Stimulated activated CD4-positive, alpha-beta T cell treated with anti-CD3 and anti-CD28 coated beads, Interleukin-12 subunit alpha, Interleukin-12 subunit beta, amount 100 ng/mL, for 24 hours (primary cell): ENCODE measurements at places on chromosomes 5 and 9.

- no peak for DNase-seq
Observed at GRCh38 chr5:103391659-103392058, 133.1 kb downstream of the MACIR start.

GRCh38 chr5:33921002-33921401, 15.2 kb upstream of the RXFP3 start:
- no peak for DNase-seq

- no peak for DNase-seq
Observed at GRCh38 chr5:76944638-76945037, 8.2 kb upstream of the CRHBP start.

DNA sequence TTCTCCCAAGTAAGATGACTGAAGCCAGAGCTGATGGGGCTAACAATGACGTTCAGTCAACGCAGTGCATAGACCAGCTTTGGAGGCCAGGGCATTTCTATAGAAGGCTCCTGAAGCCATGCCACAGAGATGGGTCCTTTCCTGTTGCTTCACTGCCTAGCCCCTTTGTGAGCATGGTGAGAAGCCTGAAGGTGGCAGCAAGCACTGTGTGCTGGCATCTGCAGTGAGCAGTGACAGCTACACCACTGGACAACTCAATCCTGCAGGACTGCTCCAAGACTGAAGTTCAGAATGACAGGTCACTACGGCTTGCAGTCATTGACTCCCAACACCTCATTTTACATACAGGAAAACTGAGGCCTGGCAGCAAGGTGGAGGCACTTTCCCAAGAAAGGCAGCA, 229.0 kb downstream of the TSSK1B start:
- DNase-seq: no peak

DNA sequence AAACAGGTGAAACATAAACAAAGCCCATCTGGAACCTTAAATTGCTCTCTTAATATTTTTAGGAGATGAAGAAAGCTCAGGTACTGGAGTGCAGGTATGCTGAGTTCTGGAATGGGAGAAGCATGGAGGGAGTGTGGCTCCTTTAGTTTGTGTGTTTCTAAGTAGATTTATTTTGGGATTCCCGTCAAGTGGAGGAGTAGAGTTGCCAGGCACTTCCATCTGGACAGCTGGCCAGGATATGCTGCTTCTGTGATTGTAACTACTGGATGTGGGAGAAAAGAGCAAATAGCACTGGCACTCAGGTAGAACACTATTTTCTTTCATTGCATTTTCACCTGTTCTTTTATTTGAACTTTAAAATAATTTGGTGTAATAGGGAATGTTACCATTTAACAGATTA, 182.3 kb upstream of the MAST4 start:
- no peak for DNase-seq

DNA sequence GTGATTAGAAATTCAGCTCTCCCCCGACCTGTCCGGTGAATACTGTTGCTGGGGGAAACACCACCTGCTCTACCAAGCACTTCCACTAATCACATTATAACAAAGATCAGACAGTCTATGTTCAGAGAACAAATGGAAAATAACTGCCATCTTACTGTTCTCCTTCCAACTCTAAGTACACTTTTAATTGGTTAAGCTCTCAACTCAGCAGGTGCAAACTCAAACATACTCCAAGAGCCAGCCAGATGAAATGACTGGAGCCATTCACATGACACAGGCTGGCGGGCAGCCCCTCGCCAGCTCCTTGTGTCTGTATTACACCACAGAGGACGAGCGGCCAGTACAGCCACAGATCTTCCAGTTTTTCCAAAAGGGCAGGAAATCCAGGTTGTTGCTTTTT, 16.1 kb downstream of the LIFR start:
- DNase-seq: no peak

- DNase-seq: no peak
Observed at GRCh38 chr9:92804727-92805126, 40.1 kb upstream of the BICD2 start.

GRCh38 chr9:109498195-109499092, at the start of gene PTPN3:
TSS of gene PTPN3 (minus strand) at chr9:109498307. CDS start at chr9:109463434, 34,873 bp downstream.
- DNase-seq: no peak

GRCh38 chr9:36091026-36091953, 45.2 kb upstream of the GLIPR2 start:
- no peak for DNase-seq

- no peak for DNase-seq
Observed at GRCh38 chr9:12776513-12777055, 1.8 kb downstream of the LURAP1L start.

GRCh38 chr9:17064558-17064957, 70.3 kb upstream of the CNTLN start:
- no peak for DNase-seq

- DNase-seq: no peak
Observed at GRCh38 chr9:18058564-18059442, 415.1 kb upstream of the ADAMTSL1 start.

DNA sequence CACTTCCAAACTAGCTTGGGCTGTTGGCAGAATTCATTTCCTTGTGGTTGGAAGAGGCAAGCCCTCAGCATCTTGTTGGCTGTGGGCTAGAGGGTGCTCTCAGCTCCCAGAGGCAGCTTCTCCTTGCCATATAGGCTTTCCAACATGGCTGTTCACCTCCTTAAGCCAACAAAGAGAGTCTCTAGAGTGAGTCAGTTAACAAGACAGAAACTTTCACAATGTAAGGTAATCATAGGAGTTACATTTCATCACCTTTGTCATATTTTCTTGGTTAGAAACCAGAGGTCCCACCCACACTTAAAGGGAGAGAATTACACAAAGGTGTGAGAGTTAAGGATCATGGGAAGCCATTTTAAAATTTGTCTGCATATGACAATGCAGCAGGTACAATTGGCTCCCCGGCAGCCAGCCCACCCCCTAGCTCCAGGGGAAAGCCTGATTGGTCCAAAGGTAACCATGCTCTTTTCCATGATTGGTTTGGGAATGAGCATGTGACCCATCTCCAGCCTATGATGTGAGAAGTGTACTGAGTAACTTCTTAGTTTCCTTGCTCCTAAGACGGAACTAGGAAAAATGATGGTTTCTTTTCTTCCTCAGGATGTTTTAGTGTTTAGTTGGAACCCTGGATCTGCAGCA, 109.8 kb upstream of the MSX2 start:
- DNase-seq: no peak

- no peak for DNase-seq
Observed at GRCh38 chr9:2420543-2420942, 201.0 kb upstream of the VLDLR start.

- DNase-seq: no peak
Observed at GRCh38 chr9:38018241-38018957, 50.6 kb downstream of the SHB start.

DNA sequence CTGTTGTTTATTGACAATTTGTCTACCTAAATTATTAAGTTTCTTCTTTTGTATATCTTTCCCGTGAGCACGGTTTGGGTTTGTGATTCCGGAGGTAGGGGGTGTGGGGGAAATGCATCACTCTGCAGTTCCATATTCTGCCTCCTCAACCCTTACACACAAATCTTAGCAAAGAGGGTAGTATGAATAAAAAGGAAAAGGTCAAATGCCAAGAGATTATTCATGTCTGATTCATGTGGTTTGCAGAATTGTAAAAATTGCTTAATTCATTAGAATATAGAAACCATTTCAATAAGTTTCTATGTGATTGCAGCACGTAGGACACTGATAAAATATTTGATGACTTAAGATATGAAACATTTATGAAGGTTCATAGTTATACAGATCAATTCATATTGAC, 601.9 kb downstream of the SEMA5A start:
- no peak for DNase-seq

DNA sequence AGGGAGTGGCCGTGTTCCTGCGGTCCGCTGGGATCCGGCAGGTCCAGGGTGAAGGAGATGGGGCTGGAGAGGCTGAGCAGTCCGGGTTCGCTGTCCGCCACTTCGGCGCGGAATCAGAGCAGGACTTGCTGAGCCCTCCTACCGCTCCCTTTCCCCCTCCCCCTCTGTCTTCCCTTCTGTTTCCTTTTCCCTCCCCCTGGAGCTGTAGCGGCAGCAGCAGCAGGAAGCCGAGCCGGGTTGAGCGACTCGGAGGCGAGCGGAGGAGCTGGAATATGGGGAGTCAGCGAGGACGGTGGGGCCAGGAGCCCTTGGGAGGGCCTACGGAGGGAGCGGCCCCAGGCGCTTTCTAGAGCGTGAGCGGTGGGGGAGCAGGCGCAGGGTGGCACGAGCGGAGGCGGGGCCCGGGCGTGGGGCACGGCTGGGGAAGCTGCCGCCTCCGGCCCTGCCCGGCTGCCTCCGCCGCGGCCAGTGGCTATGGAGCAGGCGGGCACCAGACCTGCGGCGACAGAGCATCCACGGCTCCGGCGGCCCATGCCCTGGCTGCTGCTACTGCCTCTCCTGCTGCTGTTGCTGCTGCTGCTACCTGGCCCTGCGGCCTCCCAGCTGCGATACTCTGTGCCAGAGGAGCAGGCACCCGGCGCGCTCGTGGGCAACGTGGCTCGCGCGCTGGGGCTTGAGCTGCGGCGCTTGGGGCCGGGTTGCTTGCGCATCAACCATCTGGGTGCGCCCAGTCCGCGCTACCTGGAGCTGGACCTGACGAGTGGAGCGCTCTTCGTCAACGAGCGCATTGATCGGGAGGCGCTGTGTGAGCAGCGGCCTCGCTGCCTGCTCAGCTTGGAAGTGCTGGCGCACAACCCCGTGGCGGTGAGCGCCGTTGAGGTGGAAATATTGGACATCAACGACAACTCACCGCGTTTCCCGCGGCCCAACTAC, at the start of gene PCDHAC2:
PCDHAC2 (plus strand) TSS at position 184 of the 933 bp plus-strand sequence; CDS start at position 475, 291 bp downstream.
- DNase-seq: no peak

- no peak for DNase-seq
Observed at GRCh38 chr5:121430538-121430937, 421.1 kb upstream of the FTMT start.

- no peak for DNase-seq
Observed at GRCh38 chr9:89428222-89428761, 69.6 kb downstream of the SEMA4D start.

GRCh38 chr5:68995845-68996545, 97.8 kb upstream of the SLC30A5 start:
- no peak for DNase-seq

- no peak for DNase-seq
Observed at GRCh38 chr9:121564504-121565260, 65.0 kb upstream of the GGTA1 start.

DNA sequence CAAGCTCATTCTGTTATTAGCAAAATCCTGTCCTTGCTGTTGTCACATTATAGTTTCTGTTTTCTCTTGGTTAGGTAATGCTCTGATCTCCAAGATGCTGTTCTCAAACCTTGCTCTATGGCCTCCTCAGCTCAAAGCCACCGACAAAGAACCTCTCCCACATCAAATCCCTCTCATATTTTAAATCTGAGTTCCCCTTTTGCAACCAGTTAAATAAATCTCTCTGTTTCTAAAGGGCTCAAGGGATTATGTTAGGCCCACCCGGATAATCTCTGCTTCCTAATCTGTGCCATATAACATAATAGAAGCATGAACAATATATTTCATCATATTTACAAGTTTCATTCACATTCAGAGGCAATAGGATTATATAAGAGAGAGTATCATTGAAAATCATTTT, 286.0 kb downstream of the CYLC2 start:
- DNase-seq: no peak

DNA sequence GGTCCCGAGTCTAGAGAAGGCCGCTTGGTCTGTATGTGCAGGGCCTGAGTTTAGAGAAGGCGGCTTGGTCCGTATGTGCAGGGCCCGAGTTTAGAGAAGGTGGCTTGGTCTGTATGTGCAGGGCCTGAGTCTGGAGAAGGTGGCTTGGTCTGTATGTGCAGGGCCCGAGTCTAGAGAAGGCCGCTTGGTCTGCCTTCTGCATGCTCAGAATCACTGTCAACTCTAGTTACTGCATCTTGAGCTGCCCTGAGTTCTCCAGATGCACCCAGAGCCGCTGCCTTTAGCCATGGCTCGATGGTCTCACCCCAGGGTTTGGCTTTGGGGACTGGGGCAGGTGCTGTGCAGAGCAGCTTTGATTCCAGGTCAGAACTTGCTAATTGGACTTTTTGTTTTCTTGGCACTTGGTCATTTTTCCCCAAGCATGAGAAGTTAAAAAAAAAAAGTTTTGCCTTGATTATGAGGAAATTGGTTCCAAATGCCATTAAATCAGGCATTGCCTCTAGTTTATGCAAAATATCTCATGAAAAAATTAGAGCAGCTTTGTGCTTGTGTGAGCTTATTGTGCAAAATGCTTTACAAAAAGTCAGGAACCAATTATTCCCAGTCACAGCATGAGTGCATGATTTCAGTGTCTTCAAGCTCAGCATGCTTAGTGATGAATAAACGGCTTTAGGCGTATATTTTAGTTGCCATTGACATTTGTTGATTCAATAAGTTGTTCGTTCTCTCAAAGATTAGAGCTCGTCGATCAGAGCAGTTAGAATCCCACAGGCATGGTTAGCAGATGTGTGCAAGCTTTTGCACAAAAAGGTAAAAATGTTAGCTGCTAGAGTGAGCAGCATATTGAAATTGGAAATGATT, 25.4 kb upstream of the EXOC3 start:
- DNase-seq: no peak

DNA sequence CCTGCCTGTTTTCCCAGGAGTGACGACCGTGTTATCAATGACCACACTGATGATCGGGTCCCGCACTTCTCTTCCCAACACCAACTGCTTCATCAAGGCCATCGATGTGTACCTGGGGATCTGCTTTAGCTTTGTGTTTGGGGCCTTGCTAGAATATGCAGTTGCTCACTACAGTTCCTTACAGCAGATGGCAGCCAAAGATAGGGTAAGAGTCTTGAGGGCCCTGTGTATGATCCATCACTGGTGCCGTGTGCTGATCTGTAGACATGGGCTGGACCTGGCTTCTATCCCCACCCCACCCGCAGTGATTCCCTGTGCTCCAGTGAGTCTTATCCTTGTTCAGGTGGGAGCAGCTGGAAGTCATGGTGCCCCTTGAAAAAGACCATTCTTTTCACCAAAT, 26.0 kb downstream of the GABRP start:
- no peak for DNase-seq

- no peak for DNase-seq
Observed at GRCh38 chr5:88722546-88723073, 160.4 kb downstream of the MEF2C start.

DNA sequence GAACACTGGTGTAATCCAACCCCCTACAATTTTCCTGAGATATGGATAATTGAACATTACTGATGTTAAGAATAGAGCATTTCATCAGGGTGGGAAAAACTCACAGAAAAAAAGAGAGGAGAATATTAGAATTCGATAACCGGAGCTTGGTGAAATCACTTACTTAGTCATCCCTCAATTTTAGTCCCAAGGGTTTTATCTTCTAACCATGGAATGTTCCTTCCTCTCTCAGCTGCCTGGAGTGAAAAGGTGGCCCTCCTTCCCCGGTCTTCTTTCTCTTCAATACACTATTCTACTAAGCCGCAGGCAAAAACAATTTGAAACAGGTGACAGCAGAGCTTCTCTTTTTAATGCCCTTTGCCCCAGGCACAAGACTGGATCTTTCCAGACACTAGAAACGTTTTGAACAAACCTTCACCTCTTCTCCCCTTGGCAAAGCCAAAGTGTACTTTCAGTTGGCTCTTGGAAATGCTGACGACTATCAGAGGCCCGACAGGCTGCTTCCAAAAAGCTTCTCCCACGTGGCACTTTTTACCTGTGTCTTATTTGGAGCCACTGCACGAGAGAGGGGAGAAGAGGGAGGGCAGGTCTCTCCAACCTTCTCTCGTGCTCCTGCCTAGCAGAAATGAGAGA, 543.9 kb downstream of the TLE1 start:
- no peak for DNase-seq
